Stomach (tissue), 19 donors: ENCODE measurements at places on chromosomes 13 and 19. TPM values are rescaled to one million over a fixed set of nuclear protein-coding genes. Genes with fewer than 3 reads are reported as not detected.

GRCh38 chr19:48206397-48207093 lies 36.1 kb downstream of the ZSWIM9 start:
- DNase-seq, result no peak

- no peak for DNase-seq
These were observed 1563.5 kb upstream of the PRR20A start for GRCh38 chr13:55577082-55577846.

DNA sequence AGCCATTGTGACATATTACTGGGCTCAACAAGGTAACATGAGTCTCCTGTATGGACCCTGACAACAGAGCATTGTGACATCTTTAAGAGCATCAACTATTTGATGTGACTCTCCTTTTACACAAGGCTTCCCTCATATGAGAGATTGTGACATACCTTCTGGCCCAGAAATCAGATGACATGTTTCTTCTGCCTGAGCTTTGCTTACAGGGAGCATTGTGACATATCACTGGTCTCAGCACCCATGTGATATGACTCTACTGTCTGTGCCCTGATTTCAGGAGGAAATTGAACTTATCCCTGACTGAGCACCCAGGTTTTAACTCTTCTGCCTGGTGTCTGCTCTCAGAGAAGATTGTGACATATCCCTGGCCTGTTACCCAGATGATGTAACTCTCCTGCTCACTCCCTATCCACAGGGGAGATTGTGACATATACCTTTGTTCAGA lies 15.9 kb upstream of the ZNF681 start:
- no peak for DNase-seq

GRCh38 chr13:71213252-71213821 lies 653.7 kb downstream of the DACH1 start:
- DNase-seq, result no peak

DNA sequence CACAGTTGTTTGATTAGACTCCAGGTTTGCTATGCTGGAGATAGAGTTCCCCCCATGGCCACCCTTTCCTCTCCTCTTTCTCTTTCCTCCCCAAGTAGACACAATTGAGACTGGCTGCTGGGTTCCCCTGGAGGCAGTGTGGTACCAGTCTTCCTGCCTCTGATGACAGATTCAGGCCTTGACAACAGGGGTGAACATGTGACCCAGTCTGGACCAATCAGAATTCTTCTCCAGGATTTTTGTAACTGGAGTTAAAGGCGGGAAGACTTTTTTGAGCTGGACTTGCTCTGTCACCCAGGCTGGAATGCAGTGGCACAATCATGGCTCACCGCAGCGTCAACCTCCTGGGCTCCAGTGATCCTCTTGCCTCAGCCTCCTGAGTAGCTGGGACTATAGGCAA lies 48.7 kb downstream of the CCNE1 start:
- DNase-seq, result no peak

DNA sequence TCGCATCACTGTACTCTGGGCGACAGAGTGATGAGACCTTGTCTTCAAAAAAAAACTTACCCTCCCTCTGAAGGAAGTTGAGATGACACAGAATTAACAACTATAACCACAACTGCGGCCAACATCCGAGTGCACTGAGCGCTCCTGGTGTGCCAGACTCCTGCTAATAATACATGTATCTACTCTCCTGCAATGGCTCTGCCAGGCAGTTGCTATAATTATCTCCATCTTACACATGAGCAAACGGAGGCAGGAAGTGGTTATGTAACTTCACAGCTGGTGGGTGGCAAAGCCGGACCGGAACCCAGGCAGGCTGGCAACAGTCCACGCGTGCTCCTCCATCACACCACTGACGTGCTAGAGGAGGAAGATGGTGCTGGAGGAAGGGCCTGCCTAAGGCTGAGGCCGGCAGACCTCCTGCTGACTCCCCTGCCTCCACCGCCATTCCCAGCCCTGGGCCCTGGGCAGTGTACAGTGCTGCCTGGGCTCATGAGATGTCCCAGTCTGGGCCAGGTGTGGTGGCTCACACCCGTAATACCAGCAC lies 12.6 kb downstream of the XRCC1 start:
- peak; percentile 84 for DNase-seq

DNA sequence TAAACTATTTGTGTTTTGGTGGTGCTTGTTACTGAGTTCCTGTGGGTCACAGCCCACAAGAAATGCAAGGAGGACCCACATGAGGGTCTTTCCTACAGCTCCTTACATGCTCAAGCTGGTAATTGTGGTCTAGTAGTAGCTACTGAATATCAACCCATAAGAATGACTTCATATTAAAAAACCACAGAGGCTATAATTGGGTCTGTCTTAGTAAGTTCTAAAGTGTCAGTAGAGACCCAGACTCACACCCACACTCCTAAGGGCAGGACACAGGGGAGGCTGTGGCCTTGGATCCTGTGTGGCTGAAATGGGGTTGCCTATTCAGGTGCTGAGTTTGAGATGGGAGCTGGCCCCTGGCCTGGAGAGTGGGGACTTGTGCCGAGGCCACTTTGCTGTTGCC lies 19.6 kb downstream of the TFDP1 start:
- no peak for DNase-seq

- DNase-seq, result no peak
These were observed 7.5 kb upstream of the PLA2G4C start for GRCh38 chr19:48118131-48118517.

- no peak for DNase-seq
These were observed 5.1 kb upstream of the GTF3A start for GRCh38 chr13:27419328-27419727.

GRCh38 chr13:95106562-95106961 lies 194.7 kb downstream of the ABCC4 start:
- no peak for DNase-seq

DNA sequence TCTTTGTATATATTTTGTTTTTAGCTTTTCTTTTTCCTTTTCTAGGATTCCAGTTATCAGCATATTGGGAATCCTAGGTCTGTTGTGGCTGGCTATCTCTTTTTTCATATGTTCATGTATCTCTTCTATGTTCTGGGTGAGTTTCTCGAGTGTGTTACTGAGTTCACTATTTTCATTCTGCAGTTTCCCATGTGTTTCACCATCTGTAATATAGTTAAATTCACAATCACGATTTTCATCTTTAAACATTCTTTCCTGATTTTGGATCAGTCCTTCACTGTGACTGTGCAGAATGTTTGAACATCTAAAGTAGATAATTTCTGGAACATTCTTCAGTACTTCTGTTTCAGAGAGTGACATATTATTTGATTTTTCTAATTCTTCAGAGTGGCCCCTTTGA lies 862.1 kb downstream of the OLFM4 start:
- DNase-seq, result no peak

- no peak for DNase-seq
These were observed 7.4 kb downstream of the IFNL1 start for GRCh38 chr19:39303373-39304184.

DNA sequence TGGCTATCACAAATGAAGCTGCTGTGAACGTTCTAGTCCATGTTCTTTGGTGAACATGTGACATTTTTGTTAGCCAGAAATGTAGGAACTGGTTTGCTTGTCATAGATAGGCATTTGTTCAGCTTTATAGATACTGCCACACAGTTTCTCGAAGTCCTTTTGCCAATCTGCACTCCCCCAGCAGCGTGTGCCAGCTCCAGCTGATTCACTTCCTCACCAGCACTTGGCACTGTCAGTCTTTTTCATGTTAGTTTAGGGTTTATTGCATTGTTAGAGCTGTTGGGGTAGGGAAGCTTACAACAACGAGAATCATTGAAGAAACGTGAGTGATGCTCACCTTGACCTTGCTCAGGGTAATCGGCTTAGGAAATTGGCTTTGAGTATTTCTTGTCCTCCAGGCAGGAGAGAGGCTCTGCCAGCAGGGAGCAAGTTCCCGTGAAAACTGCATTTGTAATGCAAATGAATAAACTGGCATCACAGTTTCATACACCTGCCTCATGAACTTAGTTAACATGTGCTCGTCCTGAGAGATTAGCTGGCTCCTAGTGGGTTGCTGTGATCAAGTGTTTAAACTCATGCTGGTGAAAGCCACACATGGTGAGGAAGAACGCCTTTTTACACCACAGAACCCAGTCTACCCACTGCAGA lies 83.9 kb downstream of the ING1 start:
- no peak for DNase-seq

- no peak for DNase-seq
These were observed 90.1 kb upstream of the ABCC4 start for GRCh38 chr13:95391362-95391761.

- DNase-seq, result no peak
These were observed 150.5 kb upstream of the MIR17HG start for GRCh38 chr13:91196958-91197357.

DNA sequence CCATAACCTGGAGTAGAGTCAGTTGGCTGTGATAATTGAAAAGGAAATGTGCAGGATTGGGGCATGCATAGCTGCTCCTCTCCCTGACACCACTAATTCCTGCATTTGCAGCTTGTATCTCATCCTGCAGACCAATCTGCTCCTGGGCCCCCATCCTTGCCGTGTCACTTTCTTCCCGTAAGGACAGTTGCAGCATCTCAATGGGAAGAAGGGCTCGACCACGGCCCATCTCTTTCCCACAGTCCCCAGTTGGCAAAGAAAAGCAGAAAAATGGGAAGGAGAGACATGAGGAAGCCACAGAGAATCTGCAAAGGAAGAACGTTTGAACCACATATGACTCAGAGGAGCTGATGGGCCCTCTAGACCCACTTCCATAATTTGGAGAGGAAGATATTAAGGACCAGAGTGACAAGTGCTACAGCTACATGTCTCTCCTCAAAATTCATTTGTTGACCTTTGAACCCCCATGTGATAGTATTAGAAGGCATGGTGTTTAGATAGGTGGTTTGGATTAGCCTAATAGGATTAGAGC lies 1.8 kb upstream of the SIGLEC12 start:
- no peak for DNase-seq

GRCh38 chr19:5621311-5621944 lies 1.1 kb downstream of the SAFB2 start:
- DNase-seq, result peak; percentile 27

- DNase-seq, result no peak
These were observed 40.4 kb upstream of the GRTP1 start for GRCh38 chr13:113404366-113404722.

- DNase-seq, result peak; percentile 71
These were observed 1419.8 kb downstream of the UQCRFS1 start for GRCh38 chr19:27793128-27793643.

Gene NLRP5
- not detected for total RNA-seq

Gene ZNF549
- 8.8 TPM for total RNA-seq

Gene DACT3
- 11.1 TPM for total RNA-seq

Gene LIN7B
- total RNA-seq, result 118 TPM

Gene FAAP24
- not detected for total RNA-seq

Gene PROZ
- total RNA-seq, result 1.9 TPM

Gene ZNF724
- 3.9 TPM for total RNA-seq
